Activated CD8-positive, alpha-beta T cell treated with anti-CD3 and anti-CD28 coated beads, Interleukin-2, amount 10 ng/mL, durations not matched to agents 7 days and 5 days (primary cell): ENCODE measurements at places on chromosomes 12 and 14.

- DNase-seq: no peak
Observed at GRCh38 chr12:54602661-54603060, 14.2 kb upstream of the PPP1R1A start.

DNA sequence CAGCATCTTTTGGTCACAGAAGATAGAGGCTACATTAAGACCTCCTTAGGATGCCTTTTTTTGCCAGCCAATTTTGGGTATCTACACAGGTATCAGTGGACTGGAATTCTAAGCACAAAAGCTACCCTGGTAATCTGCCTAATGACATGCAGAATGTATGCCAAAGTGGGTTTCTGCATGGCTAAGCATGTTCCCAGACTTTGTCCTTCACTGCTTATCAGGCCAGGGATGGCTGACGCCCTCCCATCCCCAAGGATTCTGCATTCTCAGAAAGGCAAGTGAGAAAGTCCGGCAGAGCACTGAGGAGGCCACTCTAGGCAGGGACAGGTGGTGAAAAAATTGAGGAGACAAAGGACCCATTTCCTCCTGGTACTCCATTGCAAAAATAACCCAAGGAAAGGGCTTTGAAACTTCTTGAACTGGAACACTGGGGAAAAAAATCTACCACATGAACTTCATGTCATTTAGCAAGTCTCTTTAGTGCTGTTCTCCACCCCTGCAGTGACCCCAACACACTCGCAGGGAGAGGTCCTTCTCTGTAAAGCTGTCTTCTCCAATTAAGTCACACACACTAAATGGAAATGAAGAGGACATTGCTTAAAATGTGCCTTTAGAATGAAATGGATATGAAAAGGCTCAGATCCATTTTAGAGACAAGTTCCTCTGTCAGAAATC is 91.7 kb upstream of the MAX start:
- DNase-seq: no peak

GRCh38 chr12:98544751-98545150 is 29.4 kb downstream of the TMPO start:
- DNase-seq: no peak

DNA sequence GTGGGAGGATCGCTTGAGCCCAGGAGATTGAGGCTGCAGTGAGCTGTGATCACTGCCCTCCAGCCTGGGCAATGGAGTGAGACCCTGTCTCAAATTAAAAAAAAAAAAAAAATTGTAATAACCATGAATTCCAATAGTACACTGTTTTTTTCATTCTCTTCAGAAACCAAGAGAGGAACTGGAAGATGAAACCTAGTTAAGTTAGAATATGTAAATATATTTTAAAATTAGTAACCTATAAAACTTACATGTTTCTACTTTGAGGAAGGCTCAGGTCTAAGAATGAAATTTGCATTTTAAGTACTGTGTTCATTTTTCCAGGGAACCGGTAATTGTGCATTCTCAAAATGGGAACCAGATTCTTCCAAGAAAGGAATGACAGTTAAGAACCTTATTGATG is 18.8 kb downstream of the KNTC1 start:
- no peak for DNase-seq

DNA sequence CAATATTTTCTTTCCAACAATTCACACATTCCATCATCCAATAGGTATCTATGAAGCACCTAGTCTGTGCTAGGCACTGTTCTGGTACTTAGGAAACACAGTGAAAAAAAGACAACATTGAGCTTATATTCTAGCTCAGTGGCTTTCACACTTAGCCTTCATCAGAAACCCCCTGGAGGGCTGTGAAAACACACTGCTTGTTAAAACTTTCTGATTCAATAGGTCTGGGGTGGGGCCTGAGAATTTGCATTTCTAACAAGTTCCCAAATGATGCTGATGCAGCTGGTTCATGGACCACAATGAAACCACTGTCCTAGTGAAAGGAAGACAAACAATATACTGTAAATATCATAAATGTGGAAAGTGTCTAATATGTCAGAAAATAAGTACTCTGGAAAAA is 5.9 kb downstream of the VTI1B start:
- no peak for DNase-seq

DNA sequence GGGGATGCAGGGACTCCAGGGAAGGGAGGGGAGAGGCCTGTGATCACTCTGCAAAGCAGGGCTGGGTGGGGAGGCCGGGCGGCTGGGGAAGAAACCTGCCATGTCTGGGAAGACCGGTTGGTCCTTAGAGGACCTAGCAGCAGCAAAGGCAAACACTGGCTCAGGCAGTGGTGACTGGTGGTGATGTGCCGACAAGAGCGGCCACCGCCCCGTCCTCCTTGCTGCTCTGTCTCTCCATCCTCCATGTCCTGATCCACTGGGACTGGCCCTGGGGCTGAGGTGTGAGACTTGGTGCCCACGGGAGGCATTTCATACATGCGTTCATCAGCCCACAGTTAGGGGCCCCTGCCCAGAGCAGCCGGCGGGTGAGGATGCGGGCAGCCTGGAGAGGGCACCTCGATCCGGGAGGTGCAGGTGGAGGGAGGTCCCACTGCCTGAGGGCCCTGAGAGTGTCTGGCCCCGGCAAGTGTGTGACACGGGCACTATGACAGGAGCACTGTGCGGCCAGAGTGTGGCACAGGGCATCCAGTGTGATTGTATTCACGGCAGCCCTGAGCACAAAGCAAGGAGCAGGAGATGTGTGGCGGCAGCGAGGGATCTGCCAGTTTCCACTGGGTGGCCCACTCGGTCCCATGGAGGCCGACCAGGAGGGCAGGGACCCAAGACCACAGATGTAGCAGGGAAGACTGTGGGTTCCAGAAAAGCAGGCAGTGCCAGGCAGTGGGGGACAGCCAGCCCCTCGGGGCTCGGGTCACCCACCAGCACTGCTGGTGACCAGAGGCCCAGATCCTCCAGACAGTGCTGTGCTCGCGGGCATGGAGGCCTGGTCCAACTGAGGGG is 13.9 kb downstream of the ANKRD9 start:
- no peak for DNase-seq
